ENCODE measurements at places on chromosomes 2 and 18. TPM values are rescaled to one million over a fixed set of nuclear protein-coding genes. Genes with fewer than 3 reads are reported as not detected.

Gene TEKT4
- not detected for total RNA-seq

DNA sequence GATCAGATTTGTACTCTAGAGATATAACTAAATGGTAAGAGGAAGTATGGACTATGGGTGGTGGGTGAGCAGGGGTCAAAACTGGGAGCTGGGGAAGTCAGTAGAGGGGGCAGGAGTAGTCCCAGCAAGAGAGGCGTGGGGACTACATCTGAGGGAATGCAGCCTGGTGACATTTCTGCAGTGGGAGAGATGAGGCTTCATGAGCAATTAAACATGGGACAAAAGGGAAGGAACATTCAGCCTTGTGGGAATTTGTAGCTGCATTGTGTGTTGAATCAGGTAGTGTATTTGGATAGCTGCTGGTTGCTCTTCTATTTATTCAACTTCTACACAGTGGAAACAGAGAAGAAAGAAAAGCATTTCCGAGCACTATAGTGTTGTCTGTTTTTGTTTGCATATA, 3.6 kb downstream of the CNOT11 start:
- no peak for DNase-seq

GRCh38 chr18:74790451-74790850, 192.8 kb downstream of the ZNF407 start:
- DNase-seq: no peak

DNA sequence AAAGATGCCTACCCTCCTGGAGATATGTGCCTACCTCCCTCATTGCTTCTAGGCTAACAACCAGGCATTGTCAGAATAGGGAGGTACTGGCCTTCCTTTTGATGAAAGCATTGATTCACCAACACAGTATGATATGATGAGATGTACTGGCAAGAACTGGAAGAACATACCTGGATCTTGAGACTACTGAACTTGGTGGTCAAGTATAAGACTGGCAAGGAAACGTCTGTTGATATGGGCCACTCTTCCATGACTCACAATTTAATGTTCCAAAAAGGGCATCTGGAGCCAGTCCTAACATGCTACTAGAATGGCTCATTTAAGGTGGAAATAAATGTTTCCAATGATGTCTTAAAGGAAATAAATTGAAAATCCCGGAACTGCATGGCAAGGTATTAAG, 18.1 kb downstream of the DTNB start:
- no peak for DNase-seq

GRCh38 chr2:120526997-120527945, 181.3 kb downstream of the INHBB start:
- no peak for DNase-seq
